Tibial artery (tissue), 4 donors: ENCODE measurements at places on chromosomes 13 and 19.
A peak's percentile ranks its signal among the peaks of the same experiment; 100 is the strongest.

DNA sequence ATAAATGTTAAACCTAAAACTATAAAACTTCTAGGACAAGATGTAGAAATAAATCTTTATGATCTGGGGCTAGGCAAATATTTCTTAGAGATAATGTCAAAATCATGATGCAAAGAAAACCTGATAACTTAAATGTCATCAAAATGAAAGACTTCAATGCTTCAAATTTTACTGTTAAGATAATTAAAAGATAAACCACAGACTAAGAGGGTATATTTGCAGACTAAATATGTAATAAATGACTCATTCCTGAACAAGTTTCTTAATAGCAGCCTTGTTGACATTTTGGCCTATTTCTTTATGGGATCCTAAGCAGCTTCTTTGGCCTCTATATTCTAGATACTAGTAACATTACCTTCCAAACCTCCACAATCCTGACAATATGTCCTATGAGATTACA, 2878.3 kb upstream of the PCDH20 start:
- DNase-seq: no peak

DNA sequence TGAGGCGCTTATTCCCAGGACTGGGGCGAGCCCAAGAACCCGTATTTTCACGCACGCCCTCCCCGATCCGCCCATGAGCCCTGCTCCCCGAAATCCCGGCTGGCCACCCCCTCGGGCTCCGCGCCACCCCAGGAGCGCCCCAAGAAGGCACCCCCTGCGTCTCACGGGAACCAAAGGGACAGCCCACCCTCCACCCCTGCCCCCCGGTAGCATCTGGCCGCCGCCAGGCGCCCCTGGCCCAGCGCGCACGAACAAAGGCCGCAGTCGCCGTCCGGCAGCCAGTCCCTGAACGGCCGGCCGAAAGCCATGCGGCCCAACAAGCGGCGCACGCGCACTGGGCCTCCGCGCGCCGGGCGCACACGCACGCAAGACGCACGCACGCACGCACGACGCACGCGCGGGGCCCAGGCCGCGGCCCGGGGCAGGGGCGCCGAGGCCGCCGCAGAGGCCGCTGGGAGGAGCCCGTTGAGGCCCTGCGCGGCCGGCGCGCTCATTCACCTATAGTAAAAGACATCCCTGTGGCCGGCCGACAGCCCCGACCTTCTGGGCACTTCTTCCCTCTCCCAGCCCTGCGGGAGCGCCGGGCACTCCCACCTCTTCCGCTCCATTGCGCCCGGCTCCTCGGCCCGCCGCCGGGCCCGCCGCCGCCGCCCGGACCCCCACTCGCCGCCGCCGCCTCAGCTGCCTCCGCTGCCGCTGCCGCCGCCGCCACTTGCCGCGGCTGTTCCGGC, 476 bp downstream of the MBD3 start:
- DNase-seq: peak; percentile 90

GRCh38 chr19:56125806-56126590, 4.9 kb upstream of the ZNF787 start:
- DNase-seq: no peak

- DNase-seq: no peak
Measured at GRCh38 chr13:25169951-25170553, 2.0 kb downstream of the AMER2 start.

DNA sequence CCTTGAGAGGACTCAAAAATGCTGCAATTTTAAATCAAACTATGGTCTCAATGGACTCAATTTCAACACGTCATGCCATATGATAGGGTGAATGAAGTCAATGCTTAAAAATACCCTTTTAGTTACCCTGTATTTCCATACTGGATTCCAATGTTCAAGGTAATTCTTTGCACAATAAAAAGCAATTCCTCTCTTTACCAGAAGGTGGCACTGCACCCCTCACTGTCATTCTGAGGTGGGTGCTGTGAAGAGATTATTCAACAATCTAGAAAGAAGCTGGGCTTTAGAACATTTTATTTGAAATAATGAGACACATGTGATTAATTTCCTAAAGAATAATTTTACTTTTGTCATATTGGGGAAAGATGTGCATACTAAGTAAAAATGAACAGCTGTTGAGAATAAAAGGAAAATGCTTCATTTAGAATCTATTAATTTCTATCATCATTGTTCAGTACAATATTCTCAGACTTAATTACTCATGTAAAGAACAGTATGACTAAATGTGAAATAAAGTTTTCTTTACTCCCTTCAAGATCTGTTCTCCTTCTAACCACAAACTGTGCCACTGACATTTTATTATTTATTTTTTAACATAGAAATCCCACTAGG, 789.1 kb downstream of the GPC5 start:
- no peak for DNase-seq

DNA sequence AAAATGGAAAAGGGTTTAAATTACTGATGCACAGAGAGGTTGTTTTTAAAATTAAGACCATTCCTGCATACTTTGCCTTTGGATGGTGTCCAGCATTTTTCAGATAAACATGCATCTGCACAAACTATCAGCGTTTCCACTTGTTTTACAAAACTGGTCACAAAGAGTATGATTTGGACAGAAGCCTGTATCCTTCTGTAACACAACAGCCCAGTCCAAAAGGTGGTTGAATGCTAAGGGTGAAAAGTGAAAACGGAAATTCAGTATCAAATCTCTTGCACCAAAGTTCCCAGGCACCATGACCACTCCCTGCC, 21.7 kb upstream of the DOCK9 start:
- no peak for DNase-seq
